Posterior vena cava (tissue), 2 donors: ENCODE measurements at places on chromosomes 11 and 22. TPM values are rescaled to one million over a fixed set of nuclear protein-coding genes. Genes with fewer than 3 reads are reported as not detected.
A peak's percentile ranks its signal among the peaks of the same experiment; 100 is the strongest.

DNA sequence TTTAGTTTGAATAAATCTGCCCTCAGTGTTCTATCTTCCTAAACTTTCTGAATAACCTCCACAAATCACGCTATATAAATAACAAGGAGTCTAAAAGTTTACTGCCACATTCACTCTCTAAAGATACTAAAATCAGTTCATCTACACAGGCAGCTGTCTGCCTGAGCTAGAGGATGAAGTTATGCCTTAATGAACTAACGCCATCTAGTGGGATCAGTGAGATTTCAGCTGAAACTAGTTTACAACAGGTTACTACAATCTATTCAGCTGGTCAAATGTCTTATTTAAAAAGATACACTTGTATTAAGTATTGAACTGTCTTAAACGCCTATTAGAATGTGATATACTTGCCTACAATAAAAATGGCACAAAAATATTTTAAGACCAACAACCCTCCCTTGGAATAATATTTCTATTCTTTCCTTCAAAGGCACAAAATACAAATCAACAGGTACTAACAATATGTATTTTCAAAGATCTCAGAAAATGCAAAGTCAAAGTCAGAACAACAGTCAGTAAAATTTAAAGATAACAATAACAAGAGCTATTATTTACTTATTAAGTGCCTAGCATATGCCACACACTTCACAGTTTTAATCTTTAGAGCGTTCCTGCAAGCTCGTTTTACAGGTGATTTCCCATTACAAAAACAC is 84.1 kb downstream of the LARGE2 start:
- no peak for DNase-seq

- DNase-seq: no peak
Observed at GRCh38 chr11:67548555-67549110, 25.4 kb upstream of the CABP2 start.

- DNase-seq: no peak
Observed at GRCh38 chr11:116509551-116509950, 263.2 kb downstream of the BUD13 start.

GRCh38 chr11:124193221-124194010 is 10.3 kb downstream of the OR10D3 start:
- no peak for DNase-seq

DNA sequence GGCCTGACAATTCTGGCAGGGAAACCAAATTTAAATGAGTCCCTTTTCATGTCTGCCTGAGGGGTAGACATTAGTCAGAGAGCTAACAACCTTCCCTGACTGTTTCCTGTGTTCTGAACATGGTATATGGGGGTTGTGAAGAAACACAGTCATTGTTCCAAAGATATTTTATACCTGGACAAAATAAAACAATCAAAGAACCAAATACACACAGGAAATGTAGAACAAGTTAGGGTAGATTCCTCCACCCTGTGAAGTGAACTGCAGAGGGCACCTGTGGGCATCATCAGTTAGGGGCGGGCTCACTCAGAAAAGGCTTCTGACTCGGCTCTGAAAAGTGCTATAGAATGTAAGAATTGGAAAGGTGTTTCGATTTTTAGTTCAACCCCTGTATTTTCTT is 231.9 kb upstream of the CADM1 start:
- DNase-seq: no peak

- peak; percentile 90 for DNase-seq
Observed at GRCh38 chr11:64767344-64768299, 7.8 kb upstream of the PYGM start.

DNA sequence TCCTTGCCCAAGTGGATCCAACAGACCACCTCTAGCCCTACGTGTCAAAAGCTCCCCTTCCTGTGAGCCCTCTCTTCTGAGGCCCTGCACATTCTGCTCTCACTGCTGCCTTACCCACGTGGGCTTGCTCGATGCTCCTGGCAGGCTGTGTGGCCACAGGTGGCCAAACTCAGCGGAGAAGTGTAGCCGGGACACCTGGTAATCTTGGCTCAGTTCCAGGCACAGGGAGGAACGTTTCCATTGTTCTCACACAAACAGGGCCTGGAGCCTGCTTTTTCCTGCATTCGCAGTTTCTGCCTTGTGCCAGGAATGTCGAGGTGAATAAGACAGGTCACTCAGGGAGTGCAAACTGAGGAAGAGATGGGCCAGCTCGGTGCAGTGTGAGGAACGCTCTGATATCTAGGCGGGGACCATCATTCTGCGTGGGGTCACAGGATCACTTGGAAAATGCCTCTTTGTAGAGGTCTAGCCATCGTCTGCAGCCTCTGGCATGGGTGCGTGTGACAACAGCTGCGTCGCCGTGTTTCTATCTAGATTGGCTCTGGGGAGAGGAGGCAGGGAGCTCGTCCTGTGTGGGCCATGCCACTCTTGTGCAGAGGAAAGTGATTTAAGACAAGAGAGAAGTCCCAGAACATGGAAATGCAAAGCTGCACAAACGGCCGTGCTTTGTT is 127.6 kb upstream of the PARVA start:
- DNase-seq: no peak

DNA sequence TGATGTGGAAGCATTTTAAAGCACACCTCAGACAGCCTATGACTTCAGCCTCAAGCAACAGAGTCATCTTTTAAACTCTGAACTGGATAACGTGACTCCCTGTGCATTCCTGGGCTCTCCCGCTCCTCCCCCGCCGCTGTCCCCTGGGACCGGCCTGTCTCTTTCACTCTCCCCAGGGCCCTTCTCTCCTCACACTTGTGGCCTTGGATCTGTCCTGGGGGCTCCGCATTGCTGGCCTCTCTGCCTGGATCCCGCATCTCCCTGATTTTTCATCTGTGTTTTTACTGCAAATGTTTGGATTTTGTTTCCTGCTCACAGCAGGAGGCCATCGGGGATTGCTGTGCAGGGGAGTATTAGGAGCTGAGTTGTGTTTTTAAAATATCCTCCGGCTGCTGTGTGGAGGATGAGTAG is 15.4 kb downstream of the C11orf24 start:
- DNase-seq: peak; percentile 65

DNA sequence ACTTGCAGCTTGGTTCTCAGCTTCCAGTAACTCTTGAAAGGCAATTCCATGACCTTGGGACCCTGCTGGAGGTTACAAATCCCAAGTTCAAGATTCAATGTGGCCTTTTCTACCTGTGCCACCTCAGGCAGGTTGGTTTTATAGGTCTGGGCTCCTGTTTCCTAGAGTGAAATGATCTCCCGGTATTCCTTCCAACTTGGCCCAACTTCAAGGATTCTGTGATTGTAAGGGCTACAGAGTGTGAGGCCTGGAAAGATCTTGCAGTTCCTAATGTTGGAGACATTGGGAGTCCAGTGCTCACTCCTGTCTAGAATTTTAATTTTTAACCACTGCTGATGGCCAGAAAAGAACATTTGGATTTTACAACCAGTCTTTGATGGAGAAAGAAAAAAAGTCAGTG is 91.6 kb downstream of the LDLRAD3 start:
- no peak for DNase-seq

DNA sequence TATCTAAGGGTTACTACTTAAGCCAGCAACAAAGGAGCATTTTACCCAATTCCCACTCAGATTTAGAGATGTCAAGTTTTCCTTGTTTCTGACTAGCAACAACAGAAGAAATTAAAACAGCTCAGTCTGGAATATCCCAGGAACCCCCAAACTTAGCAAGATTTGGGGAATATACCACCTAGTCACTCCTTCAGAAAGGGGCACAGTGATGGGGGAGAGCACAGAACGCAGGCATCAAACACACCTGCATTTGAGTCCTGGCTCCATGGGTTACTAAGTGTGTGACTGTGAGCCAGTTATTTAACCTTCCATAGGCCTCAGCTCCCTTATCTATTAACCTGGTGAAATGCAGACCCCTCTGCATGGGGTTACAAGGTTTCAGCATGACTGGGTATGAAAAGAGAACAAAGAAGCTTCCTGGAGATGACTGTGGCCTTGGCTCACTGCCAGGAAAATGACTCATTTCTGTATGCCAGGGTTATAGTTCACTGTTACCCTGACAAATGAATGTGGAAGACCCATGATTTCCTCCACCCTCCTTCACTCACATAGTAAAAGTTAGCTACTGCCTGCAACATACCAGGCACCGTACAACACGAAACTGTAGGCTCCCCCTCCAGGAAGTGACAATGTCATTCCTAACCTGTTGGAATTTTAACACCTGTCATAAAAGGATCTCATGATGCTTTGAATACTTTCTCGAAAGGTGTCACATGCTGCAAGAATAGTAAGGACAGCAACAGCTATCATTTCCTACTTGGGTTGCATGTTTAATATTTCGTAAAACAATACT is 79.6 kb downstream of the ME3 start:
- DNase-seq: peak; percentile 86

DNA sequence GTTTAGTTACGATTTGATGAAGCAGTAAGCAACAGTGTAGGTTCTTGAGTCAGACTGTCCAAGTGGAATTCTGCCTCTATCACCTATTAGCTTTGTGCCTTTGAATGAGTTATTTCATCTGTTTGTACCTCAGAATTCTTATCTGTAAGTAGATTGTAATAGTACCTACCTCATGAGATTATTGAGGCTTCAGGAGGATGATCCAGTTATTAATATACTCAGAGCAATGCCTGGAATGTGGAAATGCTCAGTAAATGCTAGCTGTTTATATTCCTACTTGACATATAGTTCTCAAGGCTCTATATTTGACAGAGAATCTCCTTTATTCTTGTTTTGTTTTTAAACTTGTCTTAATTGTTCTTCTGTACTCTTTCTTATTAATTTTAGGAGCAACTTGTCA is 70.1 kb downstream of the SFI1 start:
- no peak for DNase-seq

DNA sequence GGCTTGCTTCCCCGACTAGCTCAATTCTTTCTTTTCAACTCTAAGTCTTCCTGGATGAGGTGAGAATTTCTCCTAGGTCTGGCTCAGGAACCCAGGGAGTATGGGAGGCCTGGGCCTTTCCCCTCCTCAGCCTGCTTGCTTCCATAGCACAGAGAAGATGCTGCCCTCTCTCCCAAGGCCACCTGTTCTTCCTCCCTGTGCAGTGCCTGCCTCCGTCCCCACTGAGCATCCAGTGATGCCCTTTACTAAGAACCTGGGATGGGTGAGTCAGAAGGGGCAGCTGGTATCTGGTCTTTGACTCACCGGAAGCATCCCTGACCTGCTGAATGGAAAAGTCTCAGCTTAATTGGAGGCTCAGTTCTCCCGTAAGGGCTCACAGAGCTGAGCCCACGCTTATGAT is 607.9 kb downstream of the BUD13 start:
- DNase-seq: no peak

- no peak for DNase-seq
Observed at GRCh38 chr11:96113193-96113681, 189.3 kb upstream of the MTMR2 start.

Gene CCDC85B
- total RNA-seq: 36.7 TPM

Gene RASL10A
- 0.71 TPM for total RNA-seq

Gene VWA5A
- total RNA-seq: 15.1 TPM

Gene CSF2RB
- 7.7 TPM for total RNA-seq

Gene CRYBB3
- not detected for total RNA-seq
